ENCODE measurements at places on chromosomes 12 and 14. TPM values are rescaled to one million over a fixed set of nuclear protein-coding genes. Genes with fewer than 3 reads are reported as not detected.

KRT85 gene
- not detected for total RNA-seq

NIN gene
- 40.4 TPM for total RNA-seq

GLI1 gene
- 0.66 TPM for total RNA-seq

FGD4 gene
- total RNA-seq, result 50.5 TPM

PMEL gene
- total RNA-seq, result 18.7 TPM

SSPN gene
- total RNA-seq, result 19.7 TPM

GPR162 gene
- 2.6 TPM for total RNA-seq

MMP19 gene
- total RNA-seq, result 47.9 TPM

PRKD1 gene
- total RNA-seq, result 14.1 TPM

P2RX7 gene
- 3.8 TPM for total RNA-seq

CIROP gene
- total RNA-seq, result not detected

PROX2 gene
- not detected for total RNA-seq

OR4E2 gene
- total RNA-seq, result not detected

TAS2R42 gene
- total RNA-seq, result not detected

FAM90A1 gene
- total RNA-seq, result not detected

COX8C gene
- total RNA-seq, result not detected

NINJ2 gene
- total RNA-seq, result 17.0 TPM

NOS1 gene
- 0.16 TPM for total RNA-seq

SMCO2 gene
- not detected for total RNA-seq

UNC119B gene
- total RNA-seq, result 19.2 TPM

TAC3 gene
- total RNA-seq, result not detected
